ENCODE measurements at places on chromosomes 13 and 19. TPM values are rescaled to one million over a fixed set of nuclear protein-coding genes. Genes with fewer than 3 reads are reported as not detected.

Gene PRRG2
- 1.3 TPM for total RNA-seq

Gene TNFSF13B
- 1.8 TPM for total RNA-seq

Gene CCDC9
- 19.2 TPM for total RNA-seq

Gene ZNF177
- total RNA-seq = 3.8 TPM

Gene C5AR2
- 0.42 TPM for total RNA-seq

DNA sequence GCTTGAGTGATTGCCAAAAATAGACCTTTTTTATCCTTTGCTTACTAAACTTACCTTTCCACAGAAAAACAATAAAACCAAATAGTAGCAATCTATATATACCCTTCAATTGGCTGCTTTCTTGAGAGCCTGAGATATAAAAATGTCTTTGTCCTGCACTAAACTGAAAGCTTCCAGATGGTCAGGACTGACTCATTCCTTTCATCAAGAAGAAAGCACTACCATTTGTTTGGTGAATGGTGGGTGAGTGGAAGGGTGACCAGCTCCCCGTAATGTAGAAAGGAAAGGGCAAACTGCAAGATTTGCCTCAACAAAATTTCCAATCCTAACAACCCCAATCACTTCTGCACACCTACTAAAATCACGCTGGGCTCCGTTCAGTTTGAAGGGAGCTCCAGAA, 67.8 kb downstream of the SACS start:
- DNase-seq = no peak

- no peak for DNase-seq
These were observed 635 bp upstream of the NBEA start for GRCh38 chr13:34941436-34941834.

- no peak for DNase-seq
These were observed 180.5 kb upstream of the PCDH9 start for GRCh38 chr13:67410645-67411044.

DNA sequence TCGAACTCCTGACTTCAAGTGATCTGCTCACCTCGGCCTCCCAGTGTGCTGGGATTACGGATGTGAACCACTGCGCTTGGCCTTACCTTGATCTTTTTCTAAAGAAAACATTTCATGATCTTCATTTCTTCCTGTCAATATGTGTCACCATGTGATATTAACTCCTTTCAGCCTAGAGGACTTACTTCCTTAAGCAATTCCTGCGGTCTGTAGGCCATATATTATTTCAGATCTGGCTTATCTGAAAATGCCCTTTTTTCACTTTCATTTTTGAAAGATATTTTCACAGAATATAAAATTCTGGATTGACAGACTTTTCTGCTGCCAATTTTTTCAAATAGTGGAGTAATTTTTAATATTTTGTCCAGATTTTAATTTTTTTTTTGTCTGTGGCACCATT, 2.0 kb upstream of the GPR32 start:
- no peak for DNase-seq

- no peak for DNase-seq
These were observed 53.3 kb downstream of the MYO16 start for GRCh38 chr13:108682714-108683113.

GRCh38 chr19:54481326-54481930, 8.3 kb upstream of the CDC42EP5 start:
- no peak for DNase-seq

GRCh38 chr13:31913459-31913858, 118.1 kb upstream of the FRY start:
- no peak for DNase-seq

DNA sequence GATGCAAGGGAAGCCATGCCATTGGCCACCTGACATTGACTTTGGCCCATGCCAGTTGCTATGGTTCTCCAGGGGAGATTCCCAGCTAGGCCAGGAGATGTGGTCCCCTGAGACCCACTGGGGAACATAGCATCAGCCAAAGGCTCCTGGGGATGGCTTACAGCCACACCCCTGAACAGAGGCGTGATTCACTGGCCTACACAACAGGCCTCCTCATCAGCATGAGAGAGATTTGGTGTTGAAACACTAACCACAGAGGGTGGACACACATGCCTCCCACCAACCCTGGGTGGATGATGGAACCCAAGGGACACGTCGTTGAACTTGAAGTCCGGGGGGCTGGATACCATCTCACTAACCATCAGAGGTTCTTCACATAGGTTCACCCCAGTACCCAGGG, 14.4 kb downstream of the IQCN start:
- DNase-seq = no peak

DNA sequence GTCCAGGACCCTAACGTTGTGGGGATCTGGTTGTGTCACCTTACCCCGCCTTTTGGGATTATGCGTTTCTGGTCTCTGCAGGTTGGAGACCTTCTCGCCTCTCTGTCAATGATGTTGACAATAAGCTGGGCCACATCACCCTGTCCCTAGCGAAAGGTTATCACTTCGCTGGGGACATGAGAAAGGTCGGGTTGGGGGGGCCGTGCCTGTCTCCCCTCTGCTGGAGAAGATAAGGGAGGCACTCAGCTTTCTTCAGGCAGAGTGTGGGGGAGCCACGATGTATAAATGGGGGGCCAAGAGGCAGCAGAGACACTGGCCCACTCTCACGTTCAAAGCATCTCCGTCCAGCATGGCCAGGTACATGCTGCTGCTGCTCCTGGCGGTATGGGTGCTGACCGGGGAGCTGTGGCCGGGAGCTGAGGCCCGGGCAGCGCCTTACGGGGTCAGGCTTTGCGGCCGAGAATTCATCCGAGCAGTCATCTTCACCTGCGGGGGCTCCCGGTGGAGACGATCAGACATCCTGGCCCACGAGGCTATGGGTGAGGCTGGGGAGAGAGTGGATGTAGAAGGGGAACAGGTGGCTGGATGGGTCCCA, at the start of gene RLN3:
Gene RLN3 (plus strand): TSS at position 293 of the 595 bp plus-strand sequence. CDS start 57 bp downstream, at position 350.
- DNase-seq = peak; percentile 14

- no peak for DNase-seq
These were observed 213.7 kb downstream of the TEX29 start for GRCh38 chr13:111533900-111534683.

- no peak for DNase-seq
These were observed 12.9 kb downstream of the CYTH2 start for GRCh38 chr19:48481846-48482639.

DNA sequence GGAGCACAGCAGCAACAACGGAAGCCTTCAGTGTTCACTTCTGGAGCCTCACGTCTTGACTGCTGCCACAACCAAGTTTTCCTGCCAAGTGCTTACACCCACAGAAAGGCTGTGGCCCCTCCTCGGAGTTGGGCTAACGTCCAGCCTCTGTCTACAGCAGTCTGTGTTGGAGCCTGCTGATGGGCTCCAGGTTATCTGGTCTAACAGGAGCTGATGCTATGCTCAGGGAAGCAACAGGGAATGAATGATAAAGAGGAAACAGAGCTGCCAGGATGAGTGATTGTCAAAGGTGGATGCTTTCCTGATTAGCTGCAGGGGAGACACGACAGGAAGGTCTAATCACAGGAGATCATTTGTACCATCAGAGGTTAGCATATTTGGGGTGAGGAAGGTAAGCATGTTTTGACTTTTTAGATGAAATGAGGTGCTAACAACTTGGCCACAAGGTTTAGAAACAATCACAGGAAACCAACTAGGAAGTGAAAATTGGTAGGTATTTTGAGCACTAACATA, 53.8 kb upstream of the RCBTB2 start:
- DNase-seq = peak; percentile 73

GRCh38 chr13:95245071-95245470, 56.2 kb downstream of the ABCC4 start:
- DNase-seq = no peak

DNA sequence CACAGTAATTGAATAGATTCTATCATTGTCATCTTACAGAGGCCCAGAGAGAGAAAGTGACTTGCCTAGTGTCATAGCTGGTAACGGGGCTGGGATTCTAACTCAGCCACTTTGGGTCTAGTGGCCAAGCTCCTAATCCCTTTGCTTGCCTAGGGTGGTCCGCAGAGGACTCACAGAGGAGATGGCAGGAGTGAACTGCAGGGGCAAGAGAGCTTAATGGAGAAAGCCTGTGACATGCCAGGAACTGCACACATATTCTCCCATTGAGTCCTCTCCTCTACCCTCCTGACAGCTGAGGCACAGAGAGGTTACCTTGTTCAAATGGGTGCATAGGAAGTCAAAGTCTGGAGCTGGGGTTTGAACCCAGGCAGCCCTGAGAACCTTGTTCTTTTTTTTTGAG, 2.7 kb downstream of the LSR start:
- no peak for DNase-seq

Data from left ventricle myocardium superior (tissue), 1 donor.